Stimulated activated CD8-positive, alpha-beta memory T cell treated with anti-CD3 and anti-CD28 coated beads, Interleukin-7, amount 100 ng/mL, for 48 hours (primary cell): ENCODE measurements at places on chromosomes 7 and 10.
A peak's percentile ranks its signal among the peaks of the same experiment; 100 is the strongest.

DNA sequence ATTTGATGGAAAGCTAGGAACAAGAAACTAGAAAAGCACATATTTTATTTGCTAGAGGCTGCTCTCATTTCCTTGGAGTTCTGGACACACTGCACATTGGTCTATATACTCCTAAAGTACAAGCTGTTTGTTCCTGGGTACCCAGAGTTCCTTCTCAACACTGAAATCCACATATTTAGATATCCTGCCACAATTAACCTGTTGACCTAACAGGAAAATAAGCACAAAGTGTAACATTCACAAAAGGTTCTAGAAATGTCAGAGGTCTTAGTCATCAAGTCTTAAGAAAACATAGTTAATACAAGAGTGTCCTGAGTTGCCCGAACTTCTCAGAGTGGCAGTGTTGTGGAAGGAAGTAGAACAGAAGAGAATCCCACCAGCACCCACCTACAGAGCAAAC lies 115.6 kb downstream of the ELMO1 start:
- no peak for DNase-seq

- DNase-seq = no peak
These were observed 349.5 kb upstream of the NFE2L3 start for GRCh38 chr7:25802473-25802872.

GRCh38 chr7:27247000-27247399 lies 4.4 kb downstream of the EVX1 start:
- DNase-seq = no peak

GRCh38 chr10:43901302-43901701 lies 252.6 kb upstream of the ZNF32 start:
- DNase-seq = no peak

- no peak for DNase-seq
These were observed 96.1 kb upstream of the EFCAB10 start for GRCh38 chr7:105677410-105677730.

DNA sequence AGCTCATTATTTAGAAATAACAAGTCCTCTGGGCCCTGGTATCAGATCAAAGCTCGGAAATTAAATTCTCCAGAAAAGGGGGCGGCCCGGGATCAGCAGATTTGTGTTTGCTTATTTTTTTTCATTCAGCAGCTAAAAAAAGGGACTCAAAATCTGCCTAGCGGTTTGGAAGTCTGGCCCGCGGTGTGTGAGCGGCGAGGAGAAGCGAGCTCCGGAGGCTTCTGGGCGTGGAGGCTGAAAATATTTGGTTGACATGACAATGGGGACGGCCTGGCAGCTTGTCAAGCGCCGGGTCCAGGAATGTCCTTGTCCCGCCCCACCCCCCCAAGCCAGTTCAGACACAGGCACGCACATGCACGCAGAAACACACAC lies 43.4 kb downstream of the FOXL3 start:
- DNase-seq = no peak

DNA sequence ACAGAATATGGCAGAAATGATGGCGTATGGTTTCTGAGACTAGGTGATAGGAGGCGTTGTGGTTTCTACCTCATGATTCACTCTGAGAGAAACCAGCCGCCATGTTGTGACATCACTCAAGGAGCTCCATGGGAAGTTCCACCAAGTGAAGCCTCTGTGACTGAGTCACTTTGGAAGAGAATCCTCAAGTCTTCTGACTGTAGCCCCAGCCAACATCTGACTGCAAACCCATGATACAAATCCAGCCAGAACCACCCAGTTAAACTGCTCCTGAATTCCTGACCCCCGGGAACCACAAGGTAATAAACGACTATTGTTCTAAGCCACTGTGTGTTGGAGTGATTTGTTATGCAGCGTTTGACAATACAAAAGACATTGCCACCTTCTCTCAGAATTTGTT lies 91.1 kb upstream of the CARD11 start:
- DNase-seq = peak; percentile 28

GRCh38 chr10:26242706-26243350 lies 26.3 kb downstream of the GAD2 start:
- no peak for DNase-seq

DNA sequence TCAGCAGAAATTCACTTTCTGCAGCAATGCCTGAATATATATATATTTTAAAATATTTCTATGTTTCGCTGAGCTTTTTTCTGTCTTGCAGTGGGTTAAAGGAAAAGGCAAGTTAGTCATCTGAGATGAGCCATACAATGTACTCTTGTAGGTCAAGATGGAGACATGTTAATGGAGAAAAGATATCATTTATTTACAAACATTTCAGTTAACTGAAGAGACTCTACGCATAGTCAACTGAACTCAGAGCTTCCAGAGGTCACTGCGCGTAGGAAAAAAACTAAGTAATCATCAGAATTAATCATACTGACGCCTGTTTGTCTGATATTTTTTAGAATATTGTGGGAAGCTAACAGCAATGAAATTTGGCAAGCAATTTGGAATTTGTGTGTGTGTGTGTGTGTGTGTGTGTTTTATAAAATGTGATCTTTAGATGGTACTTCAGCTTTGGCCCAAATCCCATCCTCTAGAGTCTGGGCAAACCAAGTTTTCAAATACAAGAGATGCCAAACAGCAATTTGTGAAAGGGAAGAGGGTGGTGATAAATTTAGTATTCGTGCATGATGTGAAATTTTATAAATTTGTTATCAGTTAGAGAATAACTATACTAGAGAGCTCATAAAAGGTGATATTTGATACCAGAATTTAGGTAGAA lies 193.9 kb upstream of the AGR3 start:
- no peak for DNase-seq

GRCh38 chr7:84271543-84271942 lies 77.0 kb upstream of the SEMA3A start:
- no peak for DNase-seq

DNA sequence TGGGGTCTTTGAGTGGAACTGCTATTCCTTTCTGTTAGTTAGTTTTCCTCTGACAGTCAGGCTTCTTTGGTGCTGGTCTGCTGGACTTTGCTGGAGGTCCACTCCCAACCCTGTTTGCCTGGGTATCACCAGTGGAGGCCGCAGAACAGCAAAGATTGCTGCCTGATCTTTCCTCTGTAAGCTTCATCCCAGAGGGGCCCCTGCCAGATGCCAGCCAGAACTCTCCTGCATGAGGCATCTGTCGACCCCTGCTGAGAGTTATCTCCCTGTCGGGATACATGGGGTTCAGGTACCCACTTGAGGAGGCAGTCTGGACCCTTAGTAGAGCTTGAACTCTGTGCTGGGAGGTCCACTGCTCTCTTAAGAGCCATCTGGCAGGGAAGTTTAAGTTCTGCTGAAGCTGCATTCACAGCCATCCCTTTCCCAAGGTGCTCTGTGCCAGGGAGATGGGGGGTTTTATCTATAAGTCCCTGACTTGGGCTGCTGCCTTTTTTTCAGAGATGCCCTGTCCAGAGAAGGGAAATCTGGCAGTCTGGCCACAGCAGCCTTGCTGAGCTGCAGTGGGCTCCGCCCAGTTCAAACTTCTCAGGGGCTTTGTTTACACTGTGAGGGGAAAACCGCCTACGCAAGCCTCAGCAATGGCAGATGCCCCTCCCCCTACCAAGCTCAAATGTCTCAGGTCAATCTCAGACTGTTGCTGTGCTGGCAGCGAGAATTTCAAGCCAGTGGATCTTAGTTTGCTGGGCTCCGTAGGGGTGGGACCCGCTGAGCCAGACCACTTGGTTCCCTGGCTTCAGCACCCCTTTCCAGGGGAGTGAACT lies 89.7 kb upstream of the CDK6 start:
- DNase-seq = no peak

DNA sequence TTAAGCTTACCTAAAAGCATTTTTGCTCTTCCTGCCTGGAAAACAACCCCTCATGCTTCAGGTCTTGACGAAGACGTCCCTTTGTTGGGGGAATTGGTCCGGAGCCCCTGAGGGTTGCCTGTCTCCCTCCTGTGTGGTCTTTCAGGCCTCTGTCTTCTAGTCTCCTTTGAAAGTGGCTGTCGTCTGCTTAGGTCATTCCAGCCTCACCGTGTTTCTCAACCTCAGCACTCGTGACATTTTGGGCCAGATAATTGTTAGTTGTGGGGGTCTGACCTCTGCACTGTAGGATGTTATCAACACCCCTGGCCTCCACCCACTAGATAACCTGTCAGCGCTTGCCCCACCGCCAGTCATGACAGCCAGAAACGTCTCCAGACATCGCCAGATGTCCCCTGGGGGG lies 219.1 kb downstream of the TCF7L2 start:
- DNase-seq = no peak

- no peak for DNase-seq
These were observed 39.8 kb downstream of the PIP4K2A start for GRCh38 chr10:22674573-22674930.
